ENCODE measurements at places on chromosomes 1 and 21.

- DNase-seq: peak; percentile 34
These were observed 848 bp downstream of the DNM3 start for GRCh38 chr1:171841931-171842761.

GRCh38 chr1:228005511-228006033, 1.2 kb upstream of the WNT3A start:
- DNase-seq: no peak

- no peak for DNase-seq
These were observed 56.2 kb upstream of the ADAM30 start for GRCh38 chr1:119952496-119952895.

- DNase-seq: no peak
These were observed 8.0 kb upstream of the RLF start for GRCh38 chr1:40153073-40153770.

DNA sequence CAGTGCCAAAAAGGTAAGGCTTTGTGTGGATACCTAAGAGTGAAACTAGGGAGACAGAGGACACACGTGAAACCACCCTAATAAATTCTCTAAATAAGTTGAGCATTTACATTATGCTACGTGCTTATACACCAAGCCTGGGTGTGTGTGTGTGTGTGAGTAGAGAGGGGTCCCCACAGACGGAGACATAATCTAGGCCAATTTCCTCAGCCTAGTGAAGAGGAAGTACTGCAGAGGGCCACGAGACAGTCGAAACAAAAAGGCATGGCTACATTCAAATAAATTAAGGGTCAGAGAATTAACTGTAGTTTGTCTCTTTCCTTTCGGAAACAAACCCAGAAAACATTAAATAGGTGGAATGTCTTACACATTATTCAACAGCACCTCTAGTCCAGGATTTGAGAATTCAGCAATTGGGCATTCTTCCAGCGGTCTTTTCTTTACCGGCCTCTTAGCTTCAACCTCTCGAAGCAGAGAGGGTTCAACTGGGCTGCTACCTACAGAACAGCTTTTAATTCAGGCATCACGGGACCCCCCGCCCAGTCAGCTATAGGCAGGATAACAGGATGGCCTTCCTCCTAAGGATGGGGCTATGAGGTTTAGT, 75.0 kb downstream of the DESI2 start:
- DNase-seq: no peak

DNA sequence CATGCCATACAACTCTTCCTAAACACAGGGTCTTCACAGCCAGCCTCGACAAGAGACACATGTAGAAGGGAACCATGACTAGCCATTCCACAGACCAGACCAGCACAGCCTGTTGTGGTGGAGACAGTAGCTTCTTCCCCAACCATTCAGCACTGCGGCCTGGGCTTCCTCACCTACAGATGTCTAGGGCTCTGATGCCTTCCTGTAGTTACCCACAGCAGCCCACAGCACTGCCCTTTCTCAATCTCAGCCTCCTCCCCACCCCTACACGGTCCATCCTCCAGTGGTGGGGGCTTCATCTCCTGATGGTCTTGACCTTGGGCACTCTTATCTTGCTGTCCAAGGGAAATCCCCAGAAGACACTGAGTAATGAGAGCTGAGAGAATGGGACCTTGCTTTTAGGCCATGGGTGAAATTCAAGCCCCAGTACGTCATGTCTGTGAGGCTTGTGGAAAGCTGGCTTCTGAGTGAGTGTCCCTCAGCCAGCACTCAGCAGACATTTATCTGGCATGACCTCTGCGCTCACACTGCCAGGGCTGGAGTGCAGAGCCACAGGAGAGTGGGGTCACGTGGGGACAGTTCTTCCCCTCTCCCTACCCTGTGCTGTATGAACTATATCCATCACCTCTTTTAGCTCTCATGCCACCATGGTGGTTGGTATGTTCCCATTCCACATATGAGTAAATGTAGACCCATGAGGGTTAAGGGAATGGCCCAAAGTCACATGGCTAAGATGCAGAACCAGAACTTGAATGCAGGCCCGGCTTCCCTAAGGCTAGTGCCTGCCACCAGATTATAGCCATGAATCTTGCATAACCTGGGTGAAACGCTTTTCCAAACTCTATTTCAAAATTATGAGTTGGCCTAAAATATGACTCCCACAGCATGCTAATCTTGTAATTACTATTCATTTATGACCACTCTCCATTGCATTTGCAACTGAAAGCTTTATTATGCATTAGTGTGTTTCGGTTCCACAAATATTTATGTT, 104.7 kb downstream of the HIVEP3 start:
- no peak for DNase-seq

- DNase-seq: no peak
These were observed 28.5 kb upstream of the SDE2 start for GRCh38 chr1:226027538-226028217.

DNA sequence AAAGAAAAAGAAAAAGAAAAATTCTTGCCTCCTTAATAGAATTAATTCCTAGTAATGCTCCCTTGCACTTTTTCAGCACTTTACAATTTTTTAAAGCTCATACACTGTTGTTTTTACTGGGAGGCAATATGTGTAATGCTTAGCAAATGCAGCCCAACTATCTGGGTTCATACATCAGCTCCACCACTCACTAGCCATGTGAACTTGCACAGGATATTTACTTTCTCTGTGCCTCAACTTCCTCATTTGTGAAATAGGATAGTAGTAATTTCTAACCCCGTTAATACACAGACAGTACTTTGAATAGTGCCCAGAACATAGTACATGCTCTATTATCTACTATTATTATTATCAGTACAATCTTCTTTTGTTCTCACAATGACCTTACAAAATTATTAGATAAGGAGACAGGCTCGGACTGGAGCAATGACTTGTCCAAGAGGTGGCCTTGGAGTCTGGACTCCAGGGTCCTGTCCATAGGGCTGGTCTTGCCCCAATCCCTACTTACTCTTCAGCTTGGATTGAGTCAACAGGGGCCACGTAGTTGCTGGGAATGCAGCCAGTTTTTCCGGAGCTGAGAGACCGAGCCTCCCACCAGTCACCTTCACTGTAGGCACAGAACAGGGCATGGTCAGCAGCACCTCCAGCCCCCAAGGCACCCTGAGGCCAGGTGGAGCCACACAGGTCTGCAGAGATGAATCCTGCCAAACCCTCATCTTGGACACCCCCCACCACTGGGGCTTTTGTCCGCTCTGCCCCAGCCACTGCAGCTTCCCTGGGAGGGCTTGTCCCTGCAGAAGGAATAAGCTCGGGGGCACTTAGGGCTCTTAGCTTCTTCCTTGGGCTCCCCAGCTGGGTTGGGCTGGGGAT, 13.7 kb downstream of the FGR start:
- DNase-seq: no peak

- no peak for DNase-seq
These were observed 242.2 kb upstream of the DMRTA2 start for GRCh38 chr1:50665413-50665812.
